Coronary artery (tissue), 2 donors: ENCODE measurements at places on chromosomes 2 and 18.

GRCh38 chr18:7383002-7383980, 152.4 kb downstream of the LRRC30 start:
- no peak for DNase-seq

DNA sequence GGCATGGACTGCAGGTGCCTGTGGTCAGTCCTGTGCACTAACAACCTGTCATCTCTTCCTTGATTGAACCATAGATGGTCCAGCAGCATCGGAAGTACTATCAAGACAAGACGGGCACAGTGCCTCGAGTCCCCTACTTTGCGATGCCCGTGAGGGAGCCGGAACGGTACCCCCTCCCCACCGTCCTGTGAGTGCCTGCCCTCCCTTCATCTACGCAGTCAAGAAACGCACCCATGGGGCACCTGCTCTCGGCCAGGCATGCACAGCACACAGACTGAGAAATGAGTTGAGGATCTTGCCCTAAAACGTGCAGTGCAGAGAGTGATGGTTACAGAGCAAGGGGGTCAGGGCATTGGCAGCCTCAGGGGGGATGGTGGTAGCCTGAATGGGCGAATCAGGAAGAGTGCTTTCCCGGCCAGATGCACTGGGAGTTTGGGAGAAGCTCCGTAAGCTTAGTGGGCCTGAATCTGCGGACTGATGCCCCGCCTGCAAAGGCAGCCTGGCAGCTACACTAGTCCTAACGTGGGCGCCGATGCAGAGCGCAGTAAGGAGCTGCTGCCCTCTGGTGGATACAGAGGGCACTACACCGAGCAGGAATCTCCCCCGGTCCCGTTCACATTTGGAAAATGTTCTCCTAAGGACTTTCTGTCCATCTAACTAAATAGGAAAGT, 63.6 kb downstream of the CIB4 start:
- DNase-seq, result no peak

GRCh38 chr2:111883661-111884591, at the start of gene ANAPC1:
ANAPC1 (minus strand) TSS chr2:111884193; CDS start chr2:111880825, 3,368 bp downstream.
- peak; percentile 83 for DNase-seq

GRCh38 chr2:233035426-233036161, 3.1 kb downstream of the NEU2 start:
- DNase-seq, result peak; percentile 45

- no peak for DNase-seq
Observed at GRCh38 chr2:200373231-200373630, 66.7 kb downstream of the SPATS2L start.

- DNase-seq, result no peak
Observed at GRCh38 chr2:8086357-8086756, 595.5 kb upstream of the ID2 start.

- no peak for DNase-seq
Observed at GRCh38 chr2:28009732-28010131, 119.2 kb downstream of the BABAM2 start.

- DNase-seq, result no peak
Observed at GRCh38 chr2:43846140-43846793, 7.5 kb downstream of the ABCG8 start.

- no peak for DNase-seq
Observed at GRCh38 chr2:12879649-12880048, 162.9 kb downstream of the TRIB2 start.

DNA sequence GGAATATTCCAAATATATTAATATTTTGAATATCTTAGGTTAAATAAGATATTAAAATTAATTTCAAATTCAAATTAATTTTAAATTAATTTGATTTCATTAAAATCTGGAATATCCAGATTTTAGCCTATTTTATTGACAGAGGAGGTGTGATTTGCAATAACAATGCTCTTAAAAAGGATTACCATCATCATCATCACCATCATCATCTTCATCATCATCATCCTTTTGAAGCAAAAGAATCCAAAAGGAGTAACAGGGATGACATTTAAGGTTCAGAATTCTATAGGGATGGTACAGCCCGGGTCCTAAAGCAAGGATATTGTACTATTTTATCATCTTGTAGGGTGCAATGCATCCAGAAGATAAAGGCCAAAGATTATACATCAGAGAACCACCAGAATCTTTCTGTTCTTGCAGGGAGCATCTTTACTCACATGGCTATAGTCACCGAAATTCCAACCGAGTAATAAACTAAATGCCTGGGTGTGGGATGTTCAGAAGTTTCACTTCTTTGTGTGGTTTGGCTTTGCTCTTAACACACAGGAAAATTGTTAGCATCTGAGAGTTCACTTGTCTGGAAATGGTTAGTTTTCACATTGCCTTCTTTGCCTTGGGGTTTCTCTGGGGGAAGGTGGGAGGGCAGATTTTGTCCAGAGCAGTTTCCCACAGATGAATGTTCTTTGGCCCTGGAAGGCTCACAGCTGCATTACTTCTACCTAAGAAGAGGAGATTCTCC, 99.1 kb upstream of the ITGA6 start:
- DNase-seq, result no peak

GRCh38 chr18:26956863-26957262, 91.4 kb upstream of the AQP4 start:
- DNase-seq, result no peak

DNA sequence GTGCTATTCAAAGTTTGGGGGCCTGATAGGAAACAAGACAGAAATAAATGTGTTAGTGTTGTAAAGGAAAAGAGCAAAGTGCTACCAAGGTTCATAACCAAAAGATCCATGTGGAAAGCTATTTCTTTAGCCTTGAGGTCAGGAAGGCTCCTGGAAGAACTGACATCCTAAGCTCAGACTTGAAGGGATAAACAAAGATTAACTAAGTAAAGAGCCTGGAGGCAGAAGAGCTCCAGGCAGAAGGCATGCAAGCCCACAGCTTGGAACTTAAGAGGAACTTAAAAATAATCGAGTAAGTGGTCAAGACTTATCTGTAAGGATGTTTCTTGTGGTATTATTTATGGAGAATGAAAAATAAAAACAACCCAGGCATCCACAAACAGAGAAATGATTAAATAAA, 245.0 kb upstream of the MGAT5 start:
- no peak for DNase-seq

GRCh38 chr2:70448041-70448440, 105.6 kb downstream of the TGFA start:
- DNase-seq, result no peak

DNA sequence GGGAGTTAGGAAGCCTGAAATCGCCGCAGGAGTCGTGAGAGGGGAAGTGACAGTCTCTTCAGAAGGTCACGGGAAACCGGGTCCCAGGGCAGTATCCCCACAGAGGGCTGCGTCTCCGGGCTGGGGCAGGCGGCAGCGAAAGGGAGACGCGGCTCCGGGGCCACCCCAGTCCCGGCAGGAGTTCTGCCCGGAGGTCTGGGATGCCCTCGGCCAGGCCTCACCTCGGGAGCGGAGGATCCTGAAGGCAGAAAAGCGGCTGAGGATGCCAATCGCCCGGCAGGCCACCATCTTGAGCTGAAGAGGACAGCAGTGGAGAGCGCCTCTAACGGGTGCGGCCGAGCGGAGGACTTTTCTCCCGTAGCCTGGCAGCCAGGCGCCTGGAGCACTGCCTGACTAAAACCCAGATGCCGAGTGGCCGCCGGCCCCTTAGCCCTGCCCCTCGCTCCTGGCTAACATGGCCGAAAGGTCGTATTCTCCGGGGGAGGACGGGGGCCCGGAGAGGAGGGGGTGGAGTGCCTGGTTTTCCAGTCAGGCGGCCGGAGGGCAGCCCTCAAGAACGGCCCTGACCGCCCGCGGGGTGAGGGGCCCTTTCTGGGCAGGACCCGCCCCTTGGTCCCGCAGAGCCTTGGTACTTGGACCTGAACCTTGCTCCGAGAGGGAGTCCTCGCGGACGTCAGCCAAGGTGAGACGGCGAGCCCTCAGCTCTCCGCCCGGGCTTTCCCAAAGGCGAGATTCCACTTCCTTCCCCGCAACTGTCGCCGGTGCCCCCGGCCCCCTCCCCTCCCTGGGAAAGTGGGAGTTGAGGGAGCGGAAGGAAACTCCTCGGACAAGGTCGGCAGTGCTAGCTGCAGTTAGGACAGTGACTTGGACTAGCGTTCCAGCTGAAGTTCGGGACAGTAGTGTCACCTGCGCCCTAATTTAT, at the start of the genes HADHA and HADHB:
Gene HADHA (minus strand): TSS at position 324 of the 922 bp plus-strand sequence. CDS start 36 bp downstream, at position 288.
Gene HADHB (plus strand): TSS at position 631 of the 922 bp plus-strand sequence. CDS start 9,316 bp downstream, outside the sequence.
- DNase-seq, result peak; percentile 95

DNA sequence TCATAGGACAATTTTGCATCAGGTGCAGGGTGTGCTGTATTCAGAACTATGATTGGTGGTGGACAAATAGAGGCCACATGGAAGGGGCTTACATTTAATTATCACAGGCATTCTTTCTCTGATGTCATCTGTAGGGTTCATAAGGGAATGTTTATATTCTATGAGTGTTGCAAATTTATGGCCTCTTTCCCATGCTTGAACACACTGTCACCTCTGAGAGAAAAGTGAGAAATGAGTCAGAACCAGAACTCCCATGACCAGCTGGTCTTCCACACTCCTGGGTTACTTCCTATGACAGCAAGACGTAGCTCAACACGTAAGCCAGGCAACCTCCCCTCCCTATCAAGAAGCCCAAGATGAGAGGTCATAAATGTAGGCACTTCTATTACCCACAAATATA, 310.8 kb downstream of the PIEZO2 start:
- DNase-seq, result no peak

GRCh38 chr2:240213476-240214421, 73.3 kb upstream of the OTOS start:
- no peak for DNase-seq

GRCh38 chr18:3305933-3306332, 44.0 kb downstream of the MYL12B start:
- no peak for DNase-seq

DNA sequence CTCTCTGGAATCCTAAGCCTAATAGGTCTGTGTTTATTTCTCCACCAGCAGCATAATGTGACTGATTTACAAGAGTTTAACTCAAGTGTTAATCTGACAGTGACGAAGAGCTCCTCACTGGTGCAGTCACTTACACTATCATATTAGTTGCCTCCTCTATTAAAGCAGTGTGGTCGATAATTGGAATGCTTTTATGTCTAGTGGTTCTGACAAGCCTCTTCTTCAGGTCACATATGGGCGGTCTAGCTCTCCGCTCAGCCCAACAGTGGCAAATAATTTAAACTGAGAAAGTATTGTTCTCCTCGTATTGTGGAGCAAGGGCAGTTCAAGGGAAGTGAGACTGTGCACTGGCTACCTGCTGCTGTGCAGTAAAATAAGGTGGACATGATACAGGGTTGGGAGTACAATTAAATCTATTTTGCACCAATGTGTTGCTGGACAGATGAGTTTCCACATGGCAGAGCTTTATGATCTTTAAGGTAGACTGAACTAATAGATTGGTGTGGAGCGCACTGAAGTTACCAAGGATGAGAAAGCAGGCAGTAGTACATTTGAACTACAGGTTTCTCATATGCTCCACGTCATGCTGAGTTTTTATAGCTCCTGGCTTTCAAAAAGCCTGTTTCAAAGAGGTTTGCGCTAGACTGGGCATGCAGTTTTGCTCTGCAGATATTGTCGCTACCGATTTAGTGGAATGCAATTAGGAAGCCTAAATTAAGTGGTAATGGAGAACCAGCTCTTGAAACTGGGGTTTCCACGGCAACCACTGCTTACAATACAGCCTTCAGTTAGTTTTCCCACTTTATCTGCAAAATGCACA, 151.7 kb upstream of the POU3F3 start:
- DNase-seq, result no peak

DNA sequence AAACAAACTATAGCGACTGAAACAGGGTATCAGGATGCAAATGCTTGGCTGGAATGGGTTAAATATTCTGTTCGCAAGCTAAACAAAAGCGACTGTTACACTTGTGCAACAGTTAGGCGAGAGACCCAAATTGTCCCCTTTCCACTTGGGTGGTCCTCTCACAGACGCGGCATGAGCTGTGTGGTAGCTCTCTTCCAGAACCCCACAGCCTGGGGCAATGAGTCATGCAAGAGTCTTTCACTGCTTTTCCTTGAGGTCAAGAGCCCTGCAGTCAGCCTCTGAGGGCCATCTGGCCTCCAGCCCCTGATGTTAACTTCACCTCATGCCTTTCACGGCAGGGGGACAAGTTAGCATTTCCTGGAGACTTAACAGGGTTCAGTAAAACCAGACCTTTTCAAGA, 25.7 kb downstream of the SULT1C4 start:
- no peak for DNase-seq

DNA sequence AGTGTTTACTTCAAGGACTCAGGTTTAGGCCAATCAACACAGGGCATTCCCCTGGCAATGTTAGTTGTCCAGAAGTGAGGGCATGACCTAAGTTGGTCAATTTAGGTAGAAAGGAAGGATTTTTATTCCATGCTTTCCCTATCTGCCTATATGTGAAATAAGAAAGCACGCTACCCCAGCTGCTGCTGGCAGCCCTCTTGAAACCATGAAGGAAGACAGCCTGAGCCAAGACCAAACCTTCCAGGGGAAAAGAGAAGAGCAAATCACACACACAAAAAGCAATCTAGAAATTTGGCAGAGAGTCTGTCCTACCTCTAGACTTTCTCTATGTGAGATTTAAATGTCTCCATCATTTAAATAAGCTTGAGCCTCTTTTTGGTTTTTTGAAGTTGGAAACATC, 387.6 kb downstream of the TNS1 start:
- no peak for DNase-seq

DNA sequence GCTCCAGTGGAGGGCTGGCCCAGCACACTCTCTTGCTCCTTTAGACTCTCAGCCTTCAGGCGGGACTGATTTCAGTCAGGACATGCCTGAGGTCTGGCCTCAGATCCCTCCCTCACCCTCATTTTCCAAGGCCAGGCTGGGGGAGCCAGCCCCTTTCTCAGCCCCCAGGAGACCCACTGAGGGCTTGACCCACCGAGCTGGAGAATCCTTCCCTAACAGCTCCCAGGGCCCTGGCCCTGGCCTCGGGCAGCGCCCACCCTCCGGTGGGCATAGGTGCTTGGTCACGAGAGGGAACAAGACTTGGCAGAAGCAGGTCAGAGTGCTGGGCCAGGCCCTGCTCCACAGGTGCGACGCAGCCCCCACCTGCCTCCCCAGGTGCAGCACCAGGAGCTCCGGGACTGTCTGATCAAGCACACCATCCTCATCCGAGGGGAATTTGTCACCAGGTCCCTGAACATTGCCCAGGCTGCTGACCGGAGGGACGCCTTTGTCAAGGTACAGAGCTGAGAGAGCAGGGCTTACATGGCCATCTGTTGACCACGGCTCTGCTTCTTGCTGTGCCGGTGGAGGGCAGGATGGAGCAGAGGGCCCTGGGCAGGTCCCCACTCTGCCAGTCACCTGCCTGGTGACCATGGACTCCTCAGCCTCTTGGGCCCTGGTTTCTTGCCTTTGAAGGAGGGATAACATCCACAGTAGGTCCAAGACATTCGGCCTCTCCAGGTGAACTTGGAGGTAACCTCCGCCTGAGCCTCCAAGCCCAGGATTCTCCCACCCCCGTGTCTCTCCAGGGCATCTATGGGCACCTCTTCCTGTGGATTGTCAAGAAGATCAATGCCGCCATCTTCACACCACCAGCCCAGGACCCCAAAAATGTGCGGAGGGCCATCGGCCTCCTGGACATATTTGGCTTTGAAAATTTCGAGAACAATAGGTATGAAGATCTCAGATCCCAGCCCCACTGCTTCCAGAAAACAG, 46.3 kb downstream of the MYO7B start:
- peak; percentile 66 for DNase-seq

- DNase-seq, result no peak
Observed at GRCh38 chr2:70531419-70532086, 22.1 kb downstream of the TGFA start.

- peak; percentile 70 for DNase-seq
Observed at GRCh38 chr2:231512222-231512621, 18.0 kb downstream of the NMUR1 start.

GRCh38 chr2:220064111-220065030, 436.9 kb downstream of the SLC4A3 start:
- DNase-seq, result no peak
